ENCODE measurements at places on chromosomes 12 and 14.

GRCh38 chr14:75279763-75280290, 1.2 kb downstream of the FOS start:
- H3K36me3 ChIP-seq, result no peaks in the 10 kb centered on the region
- 0 out of 2 replicates have a peak overlapping the region, but pooled peaks have one; percentile 73 for H3K4me3 ChIP-seq
- peaks cover 30% of the 10 kb centered on the region for H3K27me3 ChIP-seq

DNA sequence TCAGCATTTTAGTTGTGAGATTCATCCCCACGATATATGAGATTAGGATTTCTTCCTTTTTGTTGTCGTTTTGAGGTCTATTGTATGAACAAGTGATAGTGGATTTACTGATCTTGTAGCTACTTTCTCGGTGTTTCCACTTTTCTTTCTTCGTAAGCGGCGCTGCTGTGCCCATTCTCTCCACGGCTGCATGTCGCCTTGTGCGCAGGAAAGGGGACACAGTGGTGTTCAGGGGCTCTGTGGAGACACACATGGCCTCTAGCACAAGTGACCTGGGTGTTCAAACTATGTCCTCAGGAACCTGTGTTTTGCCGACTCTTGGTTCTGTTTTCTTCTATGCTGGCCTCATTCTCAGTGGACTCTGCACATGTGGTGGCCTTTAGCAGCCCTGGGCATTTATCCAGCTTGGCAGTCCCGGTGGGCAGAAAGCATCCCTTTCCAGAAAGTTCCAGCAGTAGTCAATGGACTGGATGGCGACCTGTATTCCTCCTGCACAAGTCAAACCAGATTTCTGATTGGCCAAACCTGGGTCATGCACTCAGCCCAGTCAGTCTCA, 18.7 kb downstream of the CKAP4 start:
- H3K27ac ChIP-seq, result no peak overlapping the region
- H3K4me1 ChIP-seq, result no peaks in the 10 kb centered on the region
- H3K4me3 ChIP-seq, result no peak overlapping the region
- H3K27me3 ChIP-seq, result peaks cover 2% of the 10 kb centered on the region
- DNase-seq, result no peak

DNA sequence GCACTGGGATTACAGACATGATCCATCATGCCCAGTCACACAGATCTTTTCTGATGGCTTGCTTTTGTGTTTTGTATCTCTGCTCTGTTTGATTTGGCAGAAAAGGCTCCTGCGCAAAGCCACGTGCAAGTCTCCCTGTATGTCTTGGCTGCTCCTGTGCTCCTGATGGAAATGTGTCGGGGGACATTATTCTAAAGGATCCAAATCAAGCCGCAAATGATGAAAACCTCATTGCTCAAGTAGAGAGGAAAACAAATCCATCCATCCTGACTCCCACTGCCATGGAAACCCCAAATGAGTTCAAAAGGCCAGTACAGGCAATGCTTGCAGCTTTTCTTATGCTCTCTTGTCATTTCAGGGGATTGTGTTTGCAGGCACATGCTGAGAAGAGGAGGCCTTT, 93.8 kb downstream of the NDUFA12 start:
- H3K4me3 ChIP-seq, result no peak overlapping the region
- H3K4me1 ChIP-seq, result no peaks in the 10 kb centered on the region
- H3K36me3 ChIP-seq, result no peaks in the 10 kb centered on the region
- no peak overlapping the region for H3K27ac ChIP-seq

DNA sequence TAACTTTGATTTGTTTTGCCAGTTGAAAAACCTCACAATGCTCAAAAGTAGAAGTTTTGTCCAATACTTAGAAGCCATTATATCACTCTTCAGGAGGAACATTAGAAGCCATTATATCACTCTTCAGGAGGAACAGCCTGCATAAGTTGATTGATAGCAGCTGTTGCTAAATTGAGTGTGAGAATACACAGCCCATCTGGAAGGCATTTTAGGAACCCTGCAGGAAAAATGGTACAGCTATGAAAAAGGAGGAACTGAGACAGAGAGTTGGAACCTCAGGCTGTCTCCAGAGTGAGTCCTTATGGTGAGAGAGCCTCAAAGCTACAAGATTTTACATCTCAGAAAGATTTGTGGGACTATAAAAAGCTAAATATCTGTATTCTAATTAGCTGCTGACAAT, 207.0 kb downstream of the MYRFL start:
- H3K27me3 ChIP-seq, result no peaks in the 10 kb centered on the region
- H3K27ac ChIP-seq, result no peak overlapping the region
- no peak for DNase-seq
- H3K4me1 ChIP-seq, result no peaks in the 10 kb centered on the region
- H3K36me3 ChIP-seq, result no peaks in the 10 kb centered on the region

DNA sequence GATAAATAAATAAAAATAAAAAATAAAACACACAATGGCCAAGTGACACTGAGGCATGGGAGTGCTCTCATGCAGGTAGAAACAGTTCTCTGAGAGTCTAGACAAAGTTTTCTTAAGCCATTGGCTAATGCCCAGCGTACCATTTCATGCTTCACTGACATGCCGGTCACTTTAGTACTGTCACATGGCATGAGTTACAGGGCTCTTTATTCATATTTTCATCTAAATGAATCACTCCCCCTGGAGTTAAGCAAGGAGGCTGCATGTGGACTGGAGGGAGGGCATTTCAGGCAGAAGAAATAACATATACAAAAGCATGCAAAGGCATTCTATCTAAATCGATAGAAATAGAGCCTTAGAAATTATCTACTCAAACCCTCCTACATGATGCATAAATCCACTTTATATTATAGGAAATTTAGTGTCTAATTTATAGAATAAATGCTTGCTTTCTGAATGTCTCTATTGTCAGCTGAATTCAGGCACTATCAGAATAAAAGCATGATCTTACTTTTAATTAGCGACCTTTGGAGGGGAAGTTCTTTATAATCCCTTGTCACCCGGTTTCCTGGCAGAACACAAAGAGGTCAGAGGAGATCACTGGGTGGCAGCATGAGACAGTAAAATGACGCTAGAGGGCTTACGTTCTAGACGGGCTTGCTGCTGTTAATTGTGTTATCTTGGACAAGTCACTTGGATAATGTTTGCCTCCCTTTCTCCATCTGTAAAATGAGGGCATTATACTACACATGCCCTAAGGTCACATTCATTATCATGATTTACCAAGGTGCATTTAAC, 17.5 kb downstream of the DYRK4 start:
- no peaks in the 10 kb centered on the region for H3K27me3 ChIP-seq
- no peak overlapping the region for H3K4me3 ChIP-seq
- H3K27ac ChIP-seq, result no peak overlapping the region

GRCh38 chr14:77208291-77208978, 26.8 kb downstream of the TMEM63C start:
- H3K4me3 ChIP-seq, result no peak overlapping the region
- no peak overlapping the region for H3K27ac ChIP-seq
- H3K36me3 ChIP-seq, result no peaks in the 10 kb centered on the region
- no peak for DNase-seq

DNA sequence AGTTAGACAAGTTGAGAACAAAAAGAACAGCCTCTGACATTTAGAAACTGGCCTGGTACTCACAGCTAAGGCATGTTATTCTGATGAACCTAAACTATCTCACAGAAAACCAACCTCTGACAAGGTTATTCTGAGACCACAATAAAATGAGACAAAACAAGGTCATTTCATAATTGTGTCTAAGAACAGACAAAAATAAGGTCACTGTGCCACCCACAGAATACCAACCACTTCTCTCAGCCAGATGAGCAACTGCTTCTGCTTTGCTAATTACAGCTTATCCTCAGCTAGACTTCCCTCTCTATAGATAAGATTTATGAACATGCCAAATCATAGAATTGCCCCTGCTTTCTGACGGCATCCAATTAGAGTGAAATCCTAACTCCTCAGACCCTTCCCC, 52.2 kb upstream of the CRACR2A start:
- H3K4me3 ChIP-seq, result no peak overlapping the region
- no peak for DNase-seq
- no peaks in the 10 kb centered on the region for H3K36me3 ChIP-seq
- H3K27ac ChIP-seq, result no peak overlapping the region

DNA sequence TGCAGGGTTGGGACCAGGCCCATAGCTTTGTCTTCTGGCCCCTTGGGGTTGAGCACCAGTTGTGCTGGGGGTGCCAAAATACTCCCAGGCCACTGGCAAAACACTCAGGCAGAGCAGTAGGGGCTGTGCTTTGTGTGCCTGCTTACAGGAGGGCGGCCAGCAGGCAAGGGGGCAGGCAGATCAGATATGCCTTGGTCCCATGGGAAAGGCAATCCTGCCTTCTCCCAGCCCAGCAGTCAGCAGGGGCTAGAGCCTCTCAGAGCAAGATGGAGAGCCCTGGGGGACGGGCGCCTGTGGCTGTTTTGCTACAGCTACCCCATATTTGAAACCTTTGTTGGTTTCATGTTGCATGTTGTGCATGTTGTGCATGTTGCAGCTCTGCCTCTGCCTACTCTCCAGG, 36.2 kb upstream of the TMX1 start:
- H3K36me3 ChIP-seq, result no peaks in the 10 kb centered on the region
- H3K4me1 ChIP-seq, result peaks cover 20% of the 10 kb centered on the region

DNA sequence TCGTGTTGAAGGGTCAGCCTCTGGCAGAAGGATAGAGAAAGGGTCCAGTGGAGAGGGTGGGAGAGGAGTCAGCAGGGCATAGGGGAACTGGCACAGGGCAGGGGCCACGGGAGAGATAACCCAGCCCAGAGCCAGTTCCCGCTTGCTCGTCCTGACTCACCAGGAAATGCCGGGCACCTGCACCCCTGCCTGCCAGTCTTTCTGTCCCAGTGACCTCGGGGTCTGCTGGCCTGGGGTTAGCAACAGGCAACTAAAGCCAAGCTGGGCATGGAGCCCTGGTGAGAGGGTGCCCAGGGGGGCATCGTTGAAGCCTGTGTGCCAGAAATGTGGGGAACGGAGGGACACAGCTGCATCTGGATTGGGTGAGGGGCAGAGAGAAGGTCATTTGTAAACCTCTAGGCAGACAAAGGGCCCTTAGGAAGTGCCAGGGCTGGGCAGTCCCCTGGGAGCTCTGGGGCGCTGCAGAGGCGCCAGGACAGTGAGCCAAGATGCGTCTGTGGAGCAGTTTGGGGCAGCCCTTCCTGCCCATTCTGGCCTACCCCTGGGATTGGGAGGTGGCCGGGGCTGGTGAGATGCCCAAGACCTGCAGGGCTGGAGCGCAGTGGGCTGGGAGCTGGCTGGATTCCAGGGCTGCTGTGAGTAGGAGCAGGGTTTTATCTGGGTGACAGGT, 5.5 kb downstream of the TNFAIP2 start:
- peaks cover 3% of the 10 kb centered on the region for H3K4me1 ChIP-seq
- H3K27me3 ChIP-seq, result no peaks in the 10 kb centered on the region
- DNase-seq, result no peak
- H3K27ac ChIP-seq, result no peak overlapping the region
- no peak overlapping the region for H3K4me3 ChIP-seq
- H3K36me3 ChIP-seq, result peaks cover 8% of the 10 kb centered on the region

GRCh38 chr12:38391007-38391406, 74.4 kb downstream of the ALG10B start:
- no peak overlapping the region for H3K4me3 ChIP-seq
- DNase-seq, result no peak
- H3K27ac ChIP-seq, result no peak overlapping the region
- H3K4me1 ChIP-seq, result no peaks in the 10 kb centered on the region

DNA sequence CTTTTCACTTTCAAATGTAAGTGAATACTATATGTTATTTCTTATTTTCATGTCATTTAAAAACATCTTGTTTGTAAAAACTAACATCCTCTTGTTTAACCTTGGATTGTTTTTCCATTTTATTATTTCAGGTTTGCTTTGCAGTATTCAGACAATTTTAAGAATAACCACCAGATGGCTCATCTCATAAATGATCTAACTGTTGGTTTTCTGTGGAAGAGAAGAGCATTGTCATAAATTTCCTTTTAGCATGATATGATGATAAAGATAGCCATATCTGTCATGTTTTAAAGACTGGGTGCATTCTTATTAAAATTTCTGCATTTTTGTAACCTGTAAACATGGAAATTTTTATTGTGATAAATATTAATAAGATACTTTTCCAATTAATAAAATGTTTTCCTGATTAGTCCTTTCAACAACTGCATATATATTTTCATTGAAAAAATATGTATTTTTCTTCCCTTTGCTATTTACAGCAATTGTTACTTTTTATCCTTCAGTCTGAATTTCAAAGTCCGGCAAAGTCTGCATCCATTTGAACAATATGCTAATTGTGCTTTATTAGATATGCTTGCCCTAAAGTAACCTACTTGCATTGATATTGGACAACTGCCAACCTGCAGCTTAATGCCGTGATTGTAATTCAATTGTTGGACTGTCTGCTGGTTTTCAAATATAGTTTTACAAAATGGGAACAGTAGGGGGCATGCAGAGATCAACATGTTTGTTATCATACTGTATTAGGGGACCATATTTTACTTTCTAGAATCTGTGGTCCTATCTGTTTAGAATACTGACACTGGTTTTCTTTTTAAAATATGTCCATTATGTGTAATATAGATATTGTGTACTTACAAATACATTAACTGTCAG, 163.4 kb downstream of the GARIN6 start:
- no peak for DNase-seq
- no peaks in the 10 kb centered on the region for H3K4me1 ChIP-seq
- H3K27me3 ChIP-seq, result no peaks in the 10 kb centered on the region
- H3K36me3 ChIP-seq, result no peaks in the 10 kb centered on the region
- H3K27ac ChIP-seq, result no peak overlapping the region

DNA sequence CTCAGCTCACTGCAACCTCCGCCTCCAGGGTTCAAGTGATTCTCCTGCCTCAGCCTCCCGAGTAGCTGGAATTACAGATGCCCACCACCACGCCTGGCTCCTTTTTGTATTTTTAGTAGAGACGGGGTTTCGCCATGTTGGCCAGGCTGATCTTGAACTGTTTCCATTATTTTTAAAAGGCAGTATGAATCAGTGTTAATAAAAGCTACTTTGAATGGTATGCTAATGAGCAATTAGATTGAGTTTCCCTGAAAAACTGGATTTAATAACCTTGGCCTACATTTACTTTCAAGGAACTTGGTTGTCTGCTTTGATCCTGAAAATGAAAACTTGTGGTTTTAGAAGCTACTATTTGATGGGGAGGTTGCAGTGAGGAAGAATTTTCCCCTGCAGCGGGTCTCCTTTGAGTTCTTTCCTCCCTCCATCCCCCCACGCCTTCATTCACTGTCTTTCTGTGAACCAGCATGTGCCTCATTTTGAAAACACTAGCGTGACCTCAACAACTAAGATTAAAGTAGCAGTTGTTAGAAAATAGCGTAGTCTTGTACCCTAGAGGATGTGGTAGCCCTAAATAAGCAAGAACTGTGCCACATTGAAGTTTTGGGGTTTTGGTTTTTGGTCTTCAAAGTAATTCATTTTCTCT, 17.8 kb upstream of the RPS6KA5 start:
- H3K4me1 ChIP-seq, result peaks cover 5% of the 10 kb centered on the region
- peak; percentile 77 for DNase-seq
- no peak overlapping the region for H3K4me3 ChIP-seq

DNA sequence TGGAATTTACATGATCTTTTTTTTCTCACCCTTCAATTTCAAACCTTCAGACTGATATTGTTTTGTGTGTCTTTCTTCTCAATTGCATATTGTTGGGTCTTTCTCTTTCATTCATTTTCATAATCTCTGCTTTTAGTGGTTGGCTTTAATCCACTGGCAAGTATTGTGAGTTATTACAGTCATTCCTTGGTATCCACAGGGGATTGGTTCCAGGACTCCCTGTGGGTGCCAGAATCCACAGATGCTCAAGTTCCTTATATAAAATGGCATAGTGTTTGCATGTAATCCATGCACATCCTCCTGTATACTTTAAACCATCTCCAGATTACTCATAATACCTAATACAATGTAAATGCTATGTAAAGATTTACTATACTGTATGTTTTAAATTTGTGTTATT, 29.7 kb upstream of the PARP11 start:
- no peak overlapping the region for H3K4me3 ChIP-seq
- no peaks in the 10 kb centered on the region for H3K4me1 ChIP-seq
- no peaks in the 10 kb centered on the region for H3K27me3 ChIP-seq
- H3K36me3 ChIP-seq, result no peaks in the 10 kb centered on the region
- DNase-seq, result no peak

Measured in GM12878 (cell line).